ENCODE measurements at places on chromosomes 4 and X. TPM values are rescaled to one million over a fixed set of nuclear protein-coding genes. Genes with fewer than 3 reads are reported as not detected.

SPANXB1 gene
- total RNA-seq = not detected

DNA sequence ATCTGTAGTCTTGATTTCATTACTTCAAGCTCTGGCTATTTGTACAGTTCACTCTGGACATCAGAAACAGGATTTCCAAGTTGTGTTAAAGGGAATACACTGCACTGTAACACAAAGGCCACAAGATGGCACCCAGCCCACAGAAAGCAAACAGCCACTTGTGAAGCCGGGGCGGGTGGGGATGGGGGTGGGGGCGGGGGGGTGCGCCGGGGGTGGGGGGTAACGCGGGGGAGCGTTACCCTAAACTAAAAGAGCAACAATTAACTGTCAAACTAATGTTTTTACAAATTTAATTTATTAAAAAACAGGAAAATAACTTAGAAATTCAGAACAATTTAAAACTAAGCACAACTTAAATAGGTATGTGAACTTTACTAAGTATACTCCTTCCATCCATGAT, 27.3 kb downstream of the PRDX4 start:
- DNase-seq = peak; percentile 74

GRCh38 chr4:120317713-120318112, 251.1 kb upstream of the MAD2L1 start:
- no peak for DNase-seq

USP51 gene
- total RNA-seq = 8.0 TPM

DNA sequence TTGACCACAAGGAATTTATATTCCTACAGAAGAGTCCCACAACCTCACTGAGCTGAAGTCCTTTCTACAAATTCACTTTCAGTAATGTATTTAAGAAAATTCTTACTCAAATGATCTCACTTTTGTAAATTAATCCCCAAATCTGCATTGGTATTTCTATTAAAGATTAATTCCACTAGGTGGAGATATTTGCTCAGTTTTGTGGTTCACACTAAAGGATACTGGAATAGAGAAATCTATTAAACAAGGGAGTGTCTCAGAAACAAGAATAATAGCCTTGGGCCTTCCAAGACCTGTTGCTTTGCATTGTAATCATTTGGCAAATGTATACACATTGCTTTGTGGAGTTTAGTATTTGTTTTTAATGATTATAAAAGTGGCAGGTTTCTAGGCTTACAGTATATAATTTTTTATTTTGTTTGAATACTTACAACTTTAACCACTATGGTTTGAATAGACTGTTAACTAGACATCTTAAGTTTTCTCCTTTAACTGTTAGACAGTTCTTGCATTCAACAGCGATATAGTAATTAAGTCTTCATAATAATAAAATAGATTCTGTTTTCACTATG, 25.9 kb downstream of the CFAP299 start:
- DNase-seq = peak; percentile 42

RAI2 gene
- not detected for total RNA-seq
